ENCODE measurements at places on chromosomes 3 and 15.

DNA sequence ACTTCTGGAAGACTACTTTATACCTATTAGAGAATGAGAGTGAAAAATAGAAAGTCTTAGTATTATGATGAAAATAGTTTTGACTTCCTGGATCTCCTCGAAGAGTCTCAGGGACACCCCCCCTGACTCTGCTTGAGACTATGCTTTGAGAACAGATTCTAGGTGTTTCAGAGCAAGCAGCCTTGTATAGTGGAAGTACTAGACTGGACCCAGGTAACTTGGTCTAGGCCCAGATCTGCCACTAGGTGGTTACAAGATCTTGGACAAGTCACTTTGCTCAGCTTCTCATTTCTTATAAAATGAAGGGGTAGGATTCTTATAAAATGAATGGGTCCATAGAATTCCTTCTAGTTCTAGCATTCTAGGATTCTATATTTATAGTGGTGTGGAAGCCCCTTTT lies 9.1 kb downstream of the ABHD5 start:
- peak; percentile 43 for DNase-seq

- DNase-seq, result no peak
Observed at GRCh38 chr3:183239046-183239445, 14.0 kb upstream of the B3GNT5 start.

DNA sequence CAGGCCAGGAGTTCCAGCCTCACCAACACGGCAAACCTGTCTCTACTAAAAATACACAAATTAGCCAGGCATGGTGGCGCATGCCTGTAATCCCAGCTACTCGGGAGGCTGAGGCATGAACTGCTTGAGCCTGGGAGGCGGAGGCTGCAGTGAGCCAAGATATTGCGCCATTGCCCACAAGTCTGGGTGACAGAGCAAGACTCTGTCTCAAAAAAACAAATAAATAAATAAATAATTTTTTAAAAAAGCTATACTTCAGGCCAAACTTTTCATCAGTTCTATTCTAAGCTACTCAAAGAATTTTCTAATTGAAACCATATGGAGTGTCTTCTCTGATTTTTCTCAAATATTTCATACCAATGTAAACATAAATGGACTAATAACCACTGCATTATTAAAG lies 43.5 kb downstream of the PHC3 start:
- DNase-seq, result no peak

DNA sequence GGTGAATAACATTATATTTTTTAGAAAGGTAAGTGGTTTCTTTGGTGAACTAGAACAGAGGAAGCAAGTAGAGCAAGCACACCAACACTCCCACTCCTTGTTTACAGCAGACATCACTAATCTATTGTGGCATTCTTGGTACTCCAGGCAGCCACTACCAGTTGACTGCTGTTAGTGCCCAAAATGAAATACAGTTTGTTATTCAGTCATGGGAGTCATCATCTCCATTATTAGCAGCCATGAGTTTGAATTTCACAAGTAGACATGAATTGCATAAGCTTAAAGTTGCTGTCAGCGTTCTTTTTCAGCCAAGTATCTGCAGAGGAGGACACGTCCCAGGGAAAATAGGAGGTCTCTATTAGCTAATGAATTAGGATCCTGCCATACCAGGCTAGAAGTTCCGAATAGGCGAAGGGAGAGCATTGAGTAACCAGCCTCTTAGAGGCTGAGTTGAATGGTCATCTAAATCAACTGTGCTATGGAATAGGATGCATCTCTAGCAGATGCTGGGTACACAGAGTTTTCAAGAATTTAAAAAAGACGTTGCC lies 252.7 kb upstream of the ICE2 start:
- no peak for DNase-seq

All from OCI-M1 (cell line).